ENCODE measurements at places on chromosomes 3 and 15. TPM values are rescaled to one million over a fixed set of nuclear protein-coding genes. Genes with fewer than 3 reads are reported as not detected.

GRCh38 chr3:81242871-81243270, 518.6 kb downstream of the GBE1 start:
- H3K4me3 ChIP-seq, result no peak overlapping the region
- no peak for DNase-seq
- no peaks in the 10 kb centered on the region for H3K4me1 ChIP-seq

The SPINK8 gene
- not detected for total RNA-seq

DNA sequence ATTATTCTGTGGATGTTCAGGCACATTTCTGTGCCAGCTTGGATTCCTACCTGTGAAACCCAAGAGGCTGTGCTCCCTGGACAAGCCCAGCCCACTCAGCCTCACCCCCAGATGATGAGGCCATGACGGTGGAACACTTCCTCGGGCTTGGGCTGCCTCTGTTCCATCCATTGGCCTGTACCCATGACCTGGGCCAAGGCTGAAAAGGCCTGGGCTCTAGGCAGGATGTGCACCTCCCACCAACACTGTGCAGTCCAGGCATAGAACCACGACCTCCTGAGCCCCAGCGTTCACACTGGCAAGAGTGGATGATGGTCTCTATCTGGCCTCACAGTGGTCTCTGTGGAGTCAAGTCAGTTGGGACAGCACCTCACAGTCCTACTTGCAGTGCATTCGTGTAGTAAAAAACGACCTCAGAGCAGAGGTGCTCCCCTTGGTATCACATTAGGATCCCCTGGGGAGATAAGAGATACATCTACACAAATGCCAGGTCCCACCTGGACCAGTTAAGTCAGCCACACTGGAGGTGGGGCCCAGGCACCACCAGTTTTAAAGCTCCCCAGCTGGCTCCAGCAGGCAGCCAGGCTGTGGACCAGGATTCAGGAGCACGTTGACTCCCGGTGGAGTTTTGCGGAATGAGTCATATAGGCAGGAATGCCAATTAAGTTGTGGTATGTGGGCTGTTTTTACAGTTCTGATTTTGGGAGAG, 39.0 kb upstream of the IGF1R start:
- no peak overlapping the region for H3K27ac ChIP-seq
- no peak for DNase-seq
- H3K4me3 ChIP-seq, result no peak overlapping the region

GRCh38 chr3:127768346-127769008, 53.8 kb downstream of the MGLL start:
- H3K27ac ChIP-seq, result peak overlapping the region; percentile 65
- H3K36me3 ChIP-seq, result no peaks in the 10 kb centered on the region
- no peaks in the 10 kb centered on the region for H3K27me3 ChIP-seq
- H3K4me3 ChIP-seq, result no peak overlapping the region
- H3K4me1 ChIP-seq, result peaks cover 49% of the 10 kb centered on the region

The CADM2 gene
- 4.4 TPM for total RNA-seq

The BRK1 gene
- 69.4 TPM for total RNA-seq

- no peak overlapping the region for H3K27ac ChIP-seq
- no peak overlapping the region for H3K4me3 ChIP-seq
- H3K27me3 ChIP-seq, result no peaks in the 10 kb centered on the region
- no peak for DNase-seq
Observed at GRCh38 chr3:126498461-126498860, 19.1 kb downstream of the UROC1 start.

GRCh38 chr3:54520060-54520459, 397.7 kb downstream of the CACNA2D3 start:
- no peak overlapping the region for H3K27ac ChIP-seq
- DNase-seq, result peak; percentile 30
- H3K4me3 ChIP-seq, result no peak overlapping the region
- no peaks in the 10 kb centered on the region for H3K27me3 ChIP-seq
- H3K36me3 ChIP-seq, result no peaks in the 10 kb centered on the region
- no peaks in the 10 kb centered on the region for H3K4me1 ChIP-seq

DNA sequence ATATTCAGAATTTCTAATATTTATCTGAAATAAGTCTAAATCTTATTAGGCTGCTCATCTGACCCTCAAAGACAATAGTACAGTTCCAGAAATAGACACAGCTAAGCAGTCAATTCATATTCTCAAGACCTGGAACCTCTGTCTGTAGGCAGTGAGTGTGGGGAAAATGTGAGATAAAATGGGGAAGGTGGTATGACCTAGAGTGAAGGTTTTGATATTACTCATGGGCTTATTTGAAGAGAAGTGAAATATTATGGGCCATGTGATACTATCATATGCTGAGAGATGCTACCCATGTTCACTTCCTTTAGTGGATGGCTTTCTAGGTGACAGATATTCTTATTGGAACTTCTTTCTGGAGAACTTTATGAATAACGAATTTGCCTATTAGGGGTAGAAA, 33.5 kb downstream of the TGFBR2 start:
- no peak overlapping the region for H3K4me3 ChIP-seq
- peaks cover 2% of the 10 kb centered on the region for H3K36me3 ChIP-seq
- H3K27me3 ChIP-seq, result no peaks in the 10 kb centered on the region
- H3K27ac ChIP-seq, result no peak overlapping the region
- peaks cover 59% of the 10 kb centered on the region for H3K4me1 ChIP-seq

DNA sequence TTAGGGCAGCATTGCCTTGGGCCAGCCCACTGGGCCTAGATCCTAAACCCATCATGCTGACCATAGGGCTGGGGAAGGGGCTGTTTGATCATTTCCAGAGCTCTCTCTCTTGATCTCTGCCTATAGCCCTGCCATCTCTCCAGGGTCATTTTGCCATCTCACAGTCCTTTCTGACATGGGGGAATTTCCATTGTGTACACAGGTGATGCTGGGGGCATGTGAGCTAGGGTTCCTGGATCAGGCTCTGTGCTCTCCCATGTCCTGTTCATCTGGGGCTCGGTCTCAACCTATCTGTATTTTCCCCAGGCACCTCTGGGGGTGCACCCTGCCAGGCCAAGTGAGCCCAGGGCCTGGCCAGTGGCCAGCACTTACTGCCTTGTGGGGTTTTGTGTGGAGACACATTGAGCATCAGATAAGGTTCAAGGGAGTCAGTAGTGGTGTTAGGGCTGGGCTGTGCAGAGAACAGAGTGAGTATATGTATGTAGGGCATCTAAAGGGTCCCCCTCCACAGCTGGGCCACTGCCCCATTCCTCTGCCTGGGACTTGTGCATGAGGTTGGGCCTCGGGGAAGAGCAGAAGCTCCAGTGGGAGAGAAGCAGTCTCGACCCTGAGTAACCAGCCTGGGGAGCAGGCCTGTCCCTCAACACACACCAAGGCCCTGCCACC, 25.7 kb upstream of the APEH start:
- H3K4me3 ChIP-seq, result no peak overlapping the region
- peaks cover 19% of the 10 kb centered on the region for H3K4me1 ChIP-seq
- no peaks in the 10 kb centered on the region for H3K36me3 ChIP-seq
- DNase-seq, result no peak

DNA sequence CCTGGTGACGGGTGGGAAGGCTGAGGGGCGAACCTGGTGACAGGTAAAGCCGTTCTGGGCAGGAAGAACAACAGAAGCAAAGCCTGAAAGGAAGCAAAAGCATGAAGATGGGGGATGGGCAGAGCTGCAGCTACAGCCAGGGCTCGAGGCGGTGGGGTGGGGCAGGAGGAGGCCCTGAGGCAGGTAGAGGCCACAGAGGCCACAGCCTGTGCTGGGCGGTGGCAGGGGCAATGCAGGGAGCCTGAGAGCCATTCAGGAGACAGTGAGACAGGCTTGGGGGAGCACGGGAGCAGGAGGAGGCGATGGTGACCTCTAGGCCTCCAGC, 8.2 kb downstream of the PCSK6 start:
- no peaks in the 10 kb centered on the region for H3K27me3 ChIP-seq
- H3K4me3 ChIP-seq, result no peak overlapping the region
- no peak for DNase-seq
- peak overlapping the region; percentile 94 for H3K27ac ChIP-seq

DNA sequence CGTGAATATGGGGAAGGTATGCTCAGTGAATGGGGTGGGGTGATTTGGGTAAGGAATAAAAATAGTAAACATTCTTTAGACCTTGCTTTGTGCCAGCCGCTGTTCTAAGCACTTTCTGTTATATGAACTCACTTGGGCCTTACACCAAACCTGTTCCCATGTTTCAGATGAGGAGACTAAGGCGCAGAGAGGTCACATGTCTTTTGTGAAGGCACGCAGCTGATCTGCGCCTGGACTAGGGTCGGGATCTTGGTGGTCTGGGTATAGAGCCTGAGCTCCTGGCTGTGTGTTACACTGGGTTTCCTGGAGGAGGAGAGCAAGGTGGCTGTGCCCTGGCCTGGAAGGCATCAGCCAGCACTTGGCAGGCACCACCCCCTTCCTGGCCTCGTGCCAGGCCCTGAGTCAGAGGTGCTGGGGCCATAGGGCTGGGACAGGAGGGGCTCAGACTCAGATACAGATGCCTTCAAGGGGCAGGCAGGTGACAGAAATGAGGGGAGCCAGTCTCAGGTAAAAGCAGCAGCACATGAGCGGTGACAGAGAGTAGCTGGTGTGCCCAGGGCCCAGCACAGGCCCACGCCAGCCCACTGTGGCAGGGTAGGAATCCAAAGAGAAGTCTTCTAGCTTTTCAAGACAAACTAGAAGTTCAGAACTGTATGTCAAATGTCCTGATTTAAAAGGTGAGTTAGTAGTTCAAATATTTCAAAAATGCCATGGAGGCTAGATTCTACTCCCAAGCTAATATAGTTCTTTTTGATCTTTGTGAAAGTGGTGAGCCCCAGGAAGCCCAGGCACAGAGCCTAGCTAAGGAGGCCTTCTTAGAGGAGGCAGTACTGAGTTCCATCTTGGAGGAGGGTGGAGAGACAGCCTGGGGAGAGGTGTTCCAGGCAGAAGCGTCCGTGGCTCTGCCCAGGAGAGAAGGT, 83.1 kb downstream of the DNAJB8 start:
- no peaks in the 10 kb centered on the region for H3K36me3 ChIP-seq
- peak overlapping the region; percentile 89 for H3K27ac ChIP-seq
- peak; percentile 53 for DNase-seq
- H3K4me3 ChIP-seq, result no peak overlapping the region
- peaks cover 66% of the 10 kb centered on the region for H3K4me1 ChIP-seq

DNA sequence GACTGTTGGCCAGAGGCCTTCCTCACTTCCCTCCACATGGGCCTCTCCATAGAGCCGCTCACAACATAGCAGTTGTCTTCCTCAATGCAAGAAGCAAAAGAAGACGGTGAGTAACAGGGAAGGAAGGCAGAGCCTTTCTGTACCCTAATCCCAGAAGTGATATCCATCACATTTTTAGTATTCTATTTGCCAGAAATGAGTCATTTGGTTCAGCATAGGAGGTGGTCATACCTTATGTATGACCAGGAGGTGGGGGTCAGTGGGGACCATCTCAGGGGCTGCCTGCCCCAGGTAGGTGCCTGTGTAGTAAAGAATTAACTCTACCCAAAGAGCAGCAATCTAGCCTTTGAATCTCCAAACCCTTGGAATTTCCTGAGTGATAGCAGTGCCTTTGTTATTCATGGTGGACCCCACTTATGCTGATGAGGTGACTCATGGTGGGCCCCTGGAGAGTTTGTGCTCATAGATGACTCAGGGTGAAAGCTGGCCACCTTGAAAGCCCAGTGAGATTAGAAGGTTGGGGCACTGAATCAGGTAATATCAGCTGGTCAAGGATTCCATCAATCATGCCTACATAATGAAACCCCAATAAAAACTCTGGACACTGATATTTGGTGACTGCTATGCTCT, 323.9 kb upstream of the IGF1R start:
- no peaks in the 10 kb centered on the region for H3K36me3 ChIP-seq
- no peaks in the 10 kb centered on the region for H3K4me1 ChIP-seq
- H3K4me3 ChIP-seq, result no peak overlapping the region
- H3K27ac ChIP-seq, result no peak overlapping the region
- no peaks in the 10 kb centered on the region for H3K27me3 ChIP-seq

DNA sequence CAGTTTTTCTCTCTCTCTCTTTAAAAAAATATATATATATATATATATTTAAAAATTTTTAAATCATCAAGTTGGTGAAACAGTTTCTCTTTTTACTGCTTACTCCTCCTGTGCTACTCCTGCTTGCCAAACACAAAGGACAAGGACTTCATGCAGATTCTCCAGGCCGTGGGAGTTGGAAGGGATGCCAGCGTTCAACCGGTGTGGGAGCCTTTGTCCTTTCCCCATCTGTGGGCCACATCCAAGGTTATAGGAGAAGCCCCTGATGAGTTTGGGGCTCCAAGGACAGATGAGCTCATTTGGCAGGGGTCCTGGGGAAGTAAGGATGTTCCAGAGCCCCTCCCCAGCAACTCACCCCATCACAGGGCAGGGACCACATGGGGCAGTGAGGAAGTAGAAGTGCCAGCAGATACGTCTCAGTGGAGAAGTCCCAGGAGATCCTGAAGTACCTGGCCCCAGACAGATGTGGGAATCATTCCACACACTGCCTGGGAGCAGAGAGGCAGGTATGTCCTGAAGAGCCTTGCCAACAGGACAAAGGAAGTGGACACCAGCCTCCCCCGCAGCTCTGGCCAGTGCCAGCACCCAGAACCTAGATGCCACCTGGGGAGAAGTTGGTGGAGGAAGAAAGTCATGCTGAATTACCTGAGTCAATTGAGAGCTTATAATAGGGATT, 36.6 kb downstream of the CCK start:
- no peak overlapping the region for H3K27ac ChIP-seq
- no peak for DNase-seq
- no peaks in the 10 kb centered on the region for H3K27me3 ChIP-seq

DNA sequence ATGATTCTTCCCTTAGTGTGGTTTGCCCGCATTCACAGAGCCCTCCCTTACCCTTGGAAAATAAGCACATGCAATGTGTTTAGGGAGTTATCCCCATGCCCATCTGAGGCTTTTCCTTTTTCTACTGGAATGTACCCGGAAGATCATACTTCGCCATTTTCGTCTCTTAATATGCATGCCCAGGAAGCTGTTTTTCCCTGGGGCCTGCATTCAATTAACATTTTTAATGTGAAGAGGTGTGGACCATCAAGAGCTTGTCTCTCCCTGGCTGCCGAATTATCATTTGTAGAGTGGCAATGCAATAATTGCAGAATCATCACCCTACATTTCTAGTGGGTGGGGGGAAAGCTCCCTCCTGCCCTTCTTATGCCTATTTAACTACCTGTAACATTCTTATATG, 976.3 kb downstream of the DIPK2A start:
- no peaks in the 10 kb centered on the region for H3K27me3 ChIP-seq
- no peaks in the 10 kb centered on the region for H3K4me1 ChIP-seq
- no peak overlapping the region for H3K4me3 ChIP-seq
- DNase-seq, result no peak
- no peaks in the 10 kb centered on the region for H3K36me3 ChIP-seq

The ZCWPW2 gene
- 1.3 TPM for total RNA-seq

GRCh38 chr15:32778391-32779176, 60.8 kb downstream of the GREM1 start:
- no peaks in the 10 kb centered on the region for H3K36me3 ChIP-seq
- DNase-seq, result no peak
- no peak overlapping the region for H3K4me3 ChIP-seq

The PEX5L gene
- total RNA-seq, result not detected
